ENCODE measurements at places on chromosomes 11 and 22.

DNA sequence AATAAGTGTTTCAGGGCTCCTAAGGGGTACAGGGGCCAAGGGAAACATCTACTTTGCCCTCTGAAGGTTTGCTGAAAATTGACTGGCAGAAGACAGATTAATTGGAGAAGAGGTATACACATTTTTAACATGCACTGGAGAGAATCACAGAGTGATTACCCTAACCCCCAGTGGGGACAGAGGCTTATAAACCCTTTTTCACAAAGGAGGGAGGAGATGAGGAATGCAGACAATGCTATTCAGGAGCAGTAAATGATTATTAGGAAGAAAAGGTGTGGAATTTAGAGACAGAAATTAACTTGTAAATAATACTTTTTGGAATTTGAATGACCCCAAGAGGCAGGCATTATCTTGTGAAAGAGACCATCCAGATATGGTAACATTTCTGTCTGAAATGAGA is 582.4 kb upstream of the B3GAT1 start:
- DNase-seq: no peak

DNA sequence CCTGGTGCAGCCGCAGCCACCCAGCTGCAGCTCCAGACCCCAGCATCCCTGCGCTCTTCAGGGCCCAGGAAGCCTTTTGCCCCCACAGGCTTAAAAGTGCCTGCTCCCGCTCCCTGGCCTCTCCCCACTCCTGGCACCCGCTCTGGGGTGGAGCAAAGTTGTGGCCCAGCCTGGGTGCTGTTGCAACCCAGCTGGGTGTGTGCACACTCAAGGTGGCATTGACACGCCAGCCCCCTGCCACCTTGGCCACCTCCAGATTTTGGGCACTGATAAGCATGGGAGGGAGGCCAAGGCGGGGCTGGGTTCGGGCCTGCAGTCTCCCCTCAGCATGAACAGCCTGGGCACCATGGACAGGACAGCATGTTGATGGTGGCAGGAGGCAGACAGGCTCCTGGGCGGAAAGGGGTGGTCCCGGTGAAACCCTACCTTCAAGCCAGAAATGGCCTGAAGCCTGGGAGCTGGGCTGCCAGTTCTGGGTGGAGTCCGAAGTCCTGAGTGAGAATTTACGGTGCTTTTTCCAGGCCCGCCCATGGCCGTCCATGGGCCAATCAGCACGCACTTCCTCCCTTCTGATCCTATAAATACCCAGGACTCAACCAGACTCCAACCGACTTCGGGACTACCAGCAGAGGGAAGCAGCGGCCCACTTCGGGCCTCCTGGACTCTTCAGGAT is 23.6 kb upstream of the RNASEH2C start:
- DNase-seq: peak; percentile 8

DNA sequence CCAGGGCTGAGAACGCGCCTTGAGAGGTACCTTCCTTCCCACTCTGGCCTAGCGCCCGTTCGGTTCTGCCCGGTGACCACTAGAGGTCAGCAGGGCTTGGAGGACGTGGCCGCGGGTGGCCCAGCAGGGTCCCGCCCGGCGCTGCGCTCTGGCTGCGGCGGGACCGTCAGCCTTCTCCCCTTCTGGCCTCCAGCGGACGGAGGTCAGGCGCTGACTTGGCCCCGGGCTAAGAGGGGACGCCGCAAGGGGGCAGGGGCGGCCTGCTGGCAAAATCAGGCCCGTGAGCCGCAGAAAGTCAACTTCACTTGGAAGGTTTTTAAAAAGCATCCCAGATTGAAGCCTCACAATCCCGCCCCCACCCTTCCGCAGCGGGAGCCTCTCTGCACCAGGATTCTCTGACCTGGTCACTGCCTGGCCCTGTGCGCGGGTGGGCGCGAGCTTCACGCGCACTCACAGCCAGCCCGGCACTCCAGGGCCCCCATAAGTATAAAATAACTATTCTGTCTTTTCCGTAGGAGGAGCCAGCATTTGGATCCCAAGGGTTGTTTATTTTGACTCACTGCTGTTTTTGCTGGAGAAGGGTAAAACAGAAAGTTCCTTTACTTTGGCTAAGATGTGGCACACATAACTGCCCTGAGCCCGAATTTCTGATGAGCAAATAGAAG is 23.2 kb upstream of the ZBTB16 start:
- DNase-seq: peak; percentile 69

GRCh38 chr22:21611210-21611977 is 18.4 kb downstream of the YDJC start:
- no peak for DNase-seq

DNA sequence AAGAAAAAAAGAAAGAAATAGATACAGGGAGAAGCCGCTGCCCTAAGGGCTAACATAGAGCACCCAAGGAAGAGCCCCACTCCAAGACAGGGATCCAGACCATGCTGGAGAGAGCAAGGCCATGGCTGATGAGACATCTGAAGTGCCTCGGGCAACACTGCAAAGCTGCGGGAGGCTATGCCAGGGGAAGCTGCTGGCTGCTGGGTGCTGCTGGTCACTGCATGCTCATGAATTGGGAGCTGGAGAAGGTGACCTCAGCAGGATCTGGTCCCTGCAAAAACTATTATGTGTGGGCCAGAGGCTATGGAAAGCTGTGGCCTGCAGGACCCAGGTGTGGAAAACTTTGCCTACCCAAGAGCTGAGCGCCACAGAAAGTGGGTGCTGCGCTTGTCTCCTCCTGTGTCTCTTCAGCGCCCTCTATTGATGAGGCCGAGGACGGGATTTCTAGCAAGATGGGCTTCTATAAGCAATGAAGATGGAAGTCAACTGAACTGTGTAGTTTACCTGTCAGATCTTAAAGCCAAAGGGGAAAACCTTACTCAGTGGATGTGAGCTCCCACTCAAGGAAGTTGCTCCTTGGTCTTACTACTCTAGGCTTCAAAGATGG is 17.3 kb upstream of the SLC29A2 start:
- DNase-seq: peak; percentile 70

- peak; percentile 40 for DNase-seq
Observed at GRCh38 chr22:37681001-37681424, 5.1 kb upstream of the NOL12 start.

DNA sequence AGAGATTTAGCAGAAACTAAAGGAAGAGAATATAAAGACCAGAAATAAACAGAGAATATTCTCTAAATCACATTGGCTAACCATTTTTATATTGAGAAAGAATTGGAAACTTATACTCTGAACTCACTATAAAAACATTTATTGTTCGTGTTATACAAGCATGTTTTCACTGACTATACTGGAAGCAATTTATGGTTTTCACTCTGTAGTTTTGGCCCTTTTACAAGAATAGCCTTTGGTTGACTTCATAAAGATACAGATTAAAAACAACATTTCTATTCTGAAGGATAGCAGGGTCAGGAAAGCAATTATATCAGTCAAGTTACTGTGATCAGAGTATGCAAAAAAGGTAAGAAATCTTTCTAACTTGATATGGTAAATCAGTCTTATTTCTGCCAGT is 965.7 kb upstream of the FAT3 start:
- DNase-seq: no peak

GRCh38 chr11:37170311-37170710 is 572.3 kb upstream of the RAG2 start:
- no peak for DNase-seq

GRCh38 chr11:13304655-13305335 is 27.2 kb downstream of the BMAL1 start:
- DNase-seq: no peak

DNA sequence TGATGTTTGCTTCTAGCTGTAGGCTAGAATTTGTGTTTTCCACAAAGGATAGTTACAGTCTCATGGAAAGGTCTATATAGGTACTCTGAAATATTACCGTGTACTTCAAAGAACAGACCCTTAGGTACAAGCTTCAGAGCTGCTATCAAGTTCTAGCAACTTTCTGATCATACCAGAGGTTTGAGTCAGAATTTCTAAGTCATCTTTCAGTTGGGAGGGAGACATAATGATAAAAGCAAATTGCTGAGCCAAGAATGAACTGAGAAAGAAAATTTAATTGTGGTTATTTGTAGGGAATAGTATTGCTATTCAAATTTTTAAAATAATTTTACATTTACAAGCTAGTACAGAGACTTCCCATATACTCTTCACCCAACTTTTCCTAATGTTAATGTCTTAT is 19.9 kb upstream of the ME3 start:
- DNase-seq: peak; percentile 46

GRCh38 chr11:67373648-67374570 is 511 bp upstream of the CLCF1 start:
- peak; percentile 96 for DNase-seq

DNA sequence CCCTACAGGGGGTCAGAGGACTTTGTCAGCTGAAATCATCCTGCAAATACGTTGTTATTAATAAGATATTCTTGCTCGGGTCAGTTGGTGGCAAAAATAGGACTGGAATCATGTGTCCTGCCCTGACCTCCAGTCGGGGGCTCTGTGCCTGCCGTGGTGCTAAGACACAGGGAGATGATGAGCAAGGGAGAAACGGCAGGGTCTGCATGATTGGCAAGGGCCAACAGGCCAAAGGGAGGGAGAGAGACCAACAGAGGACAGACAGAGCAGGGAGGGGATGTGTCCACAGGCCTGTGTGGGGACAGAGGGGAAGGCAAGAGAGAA is 10.4 kb upstream of the TSKU start:
- DNase-seq: no peak

DNA sequence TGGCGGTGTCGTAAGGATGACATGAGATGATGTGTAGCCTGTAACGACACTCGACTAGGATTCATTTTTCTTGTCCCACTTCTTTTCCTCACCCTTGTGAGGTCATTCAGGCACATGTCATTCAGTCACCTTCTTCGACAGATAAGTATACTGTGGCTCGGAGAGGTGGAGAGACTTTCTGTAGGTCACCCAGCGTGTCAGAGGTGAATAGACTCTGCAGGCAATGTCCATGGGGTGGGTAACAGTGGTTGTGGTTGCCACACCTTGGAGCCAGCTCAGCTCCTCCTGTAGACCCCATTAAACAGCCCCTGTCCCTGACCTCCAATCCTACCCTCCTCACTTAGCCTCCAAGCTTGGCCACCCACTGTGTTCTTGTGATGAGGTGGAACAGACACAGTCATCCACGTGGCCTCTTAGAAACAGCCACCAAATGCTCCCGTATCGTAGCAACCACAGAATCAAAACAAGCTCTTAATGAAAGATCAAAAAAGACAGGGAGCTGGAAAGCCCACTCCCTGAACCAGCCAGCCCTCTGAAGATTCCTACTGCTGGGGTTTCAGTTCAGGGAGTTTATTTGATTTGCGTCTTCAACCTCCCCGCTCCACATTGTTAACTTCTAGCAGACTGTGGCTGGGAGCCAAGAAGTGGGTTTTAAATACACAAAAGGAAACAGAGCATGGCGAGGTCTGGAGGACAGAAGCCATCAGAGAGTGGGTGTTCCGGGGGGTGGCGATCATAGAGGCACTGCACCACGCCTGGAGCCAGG is 89.0 kb upstream of the GRK3 start:
- DNase-seq: peak; percentile 80

DNA sequence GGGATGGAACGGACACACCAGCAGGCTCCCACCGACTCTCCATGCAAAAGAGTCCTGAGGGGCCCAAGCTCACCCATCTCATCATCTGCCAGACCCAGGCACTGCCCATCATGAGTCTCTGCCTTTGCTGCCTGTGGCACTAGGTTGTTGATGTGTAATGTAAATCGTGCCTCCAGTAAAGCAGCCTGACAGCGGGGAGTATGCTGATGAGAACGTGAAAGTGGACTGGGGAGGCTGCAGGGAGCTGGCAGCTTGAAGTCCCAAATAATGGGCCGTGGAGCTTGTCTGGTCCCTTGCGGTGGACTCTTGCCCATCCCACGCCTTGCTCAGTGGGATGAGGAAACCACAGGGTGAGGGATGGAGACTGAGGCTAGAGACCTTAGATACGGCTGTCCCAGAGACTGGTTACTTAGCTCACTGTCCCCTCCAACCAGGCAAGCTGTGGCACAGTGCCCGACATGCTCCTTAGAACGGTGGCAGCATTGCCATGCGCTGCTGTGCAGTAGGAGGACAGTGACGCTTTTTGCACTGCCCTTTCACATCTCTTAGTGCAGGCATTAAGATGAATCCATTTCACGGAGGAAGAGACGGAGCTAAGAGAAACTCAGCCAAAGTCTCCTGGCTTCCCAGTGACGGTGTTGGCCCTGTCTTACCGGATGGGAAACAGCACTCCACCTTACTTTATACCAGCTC is 39.6 kb upstream of the PLET1 start:
- DNase-seq: no peak

DNA sequence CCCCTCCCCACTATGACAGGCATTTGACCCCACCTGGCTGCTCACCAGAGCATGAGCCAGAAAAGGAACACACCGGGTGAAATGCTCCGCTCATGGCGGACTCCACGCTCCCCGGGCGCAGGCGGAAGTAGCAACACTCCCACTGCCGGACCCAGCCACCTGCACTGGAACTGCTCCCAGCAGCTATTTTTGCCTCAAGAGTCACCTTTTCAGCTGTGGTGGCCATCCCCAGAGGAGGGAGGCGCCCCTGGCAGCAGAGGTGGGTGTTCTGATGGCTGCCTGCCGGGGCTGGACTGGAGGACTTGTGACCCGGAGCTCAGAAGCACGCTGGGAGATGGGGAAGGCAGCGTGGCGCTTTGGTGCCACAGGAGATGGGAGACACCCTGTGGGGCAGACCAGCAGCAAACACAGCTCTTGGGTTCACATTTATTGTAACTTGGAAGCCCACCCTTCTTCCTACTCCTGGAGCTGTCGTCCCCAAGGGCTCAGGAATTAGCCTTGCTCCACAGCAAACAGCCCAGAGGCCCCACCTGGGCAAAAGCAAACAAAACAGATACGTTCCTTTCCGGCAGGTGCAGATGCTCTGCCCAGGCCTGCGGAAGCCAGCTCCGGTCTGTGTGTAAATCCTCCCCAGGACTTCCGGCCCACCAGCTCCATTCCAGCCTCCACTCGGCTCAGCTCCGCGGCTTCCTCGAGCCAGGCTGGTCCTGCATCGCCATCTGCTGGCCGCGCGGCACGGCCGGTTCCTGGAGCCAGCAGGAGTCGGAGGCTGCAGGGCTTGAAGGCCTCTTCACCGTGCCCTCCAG is 3.7 kb downstream of the RPS19BP1 start:
- DNase-seq: peak; percentile 93

GRCh38 chr11:11620921-11621572 is 758 bp downstream of the GALNT18 start:
- DNase-seq: peak; percentile 3

Measured in astrocyte of the spinal cord (primary cell).